ENCODE measurements at places on chromosomes 2 and 18. TPM values are rescaled to one million over a fixed set of nuclear protein-coding genes. Genes with fewer than 3 reads are reported as not detected.
A peak's percentile ranks its signal among the peaks of the same experiment; 100 is the strongest.

DNA sequence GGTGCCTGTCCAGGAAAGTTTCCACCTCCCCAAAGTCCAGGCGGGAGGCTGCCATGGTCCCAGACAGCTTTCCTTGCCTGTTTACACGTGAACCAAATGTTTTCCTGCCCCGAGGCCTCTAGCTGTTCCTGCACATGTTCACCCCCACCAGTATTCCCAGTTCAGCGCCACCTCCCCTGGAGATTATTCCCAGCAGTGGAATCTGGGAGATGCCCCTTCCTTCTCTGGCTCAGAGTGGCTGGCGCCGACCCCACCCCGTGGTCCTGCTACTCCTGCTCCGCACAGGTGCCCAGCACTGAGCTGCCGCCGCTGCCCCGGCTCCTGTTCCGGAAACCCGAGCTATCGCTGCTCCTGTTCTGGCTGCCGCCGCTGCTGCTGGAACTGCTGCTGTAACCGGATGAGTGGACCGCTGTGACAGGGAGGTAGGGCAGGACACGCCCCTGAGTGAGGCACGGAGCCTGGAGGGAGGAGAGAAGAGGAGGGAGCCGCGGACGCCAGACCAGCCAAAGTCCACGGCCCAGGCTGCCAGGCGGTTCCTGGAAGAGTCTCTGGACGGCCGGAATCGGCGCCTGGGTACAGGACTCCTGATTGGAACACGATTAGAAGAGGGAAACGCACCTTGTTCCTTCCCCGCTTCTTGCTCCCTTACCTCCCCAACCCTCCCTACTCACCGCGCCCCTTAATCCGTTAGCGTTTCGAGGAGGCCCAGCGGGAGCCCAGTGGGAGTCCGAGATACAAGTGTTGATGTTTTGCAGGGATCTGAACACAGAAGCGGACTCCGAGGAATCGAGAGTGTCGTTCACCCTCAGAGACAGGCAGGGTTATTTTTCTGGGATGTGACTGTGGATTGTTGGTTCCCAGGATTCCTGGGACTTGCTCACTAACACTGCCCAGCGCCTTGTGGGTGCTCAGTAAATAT, at the start of gene PDE11A:
PDE11A (minus strand) TSS at position 395 of the 919 bp plus-strand sequence; CDS start at position 55, 340 bp downstream.
- peak; percentile 92 for DNase-seq

Gene GPC1
- 372 TPM for total RNA-seq

GRCh38 chr2:45614871-45615415, 3.9 kb upstream of the SRBD1 start:
- DNase-seq, result no peak

- DNase-seq, result no peak
These were observed 5.1 kb upstream of the PPIG start for GRCh38 chr2:169579044-169579443.

GRCh38 chr18:64219517-64219916, 70.6 kb upstream of the LINC00305 start:
- DNase-seq, result no peak

Gene NTSR2
- not detected for total RNA-seq

All from HFFc6 (cell line).